Stomach (tissue), 19 donors: ENCODE measurements at places on chromosomes 2 and 18.

- H3K4me3 ChIP-seq, result no peak overlapping the region
- no peak for DNase-seq
- no peak overlapping the region for H3K27ac ChIP-seq
Observed at GRCh38 chr2:128817171-128817570, 498.5 kb upstream of the HS6ST1 start.

GRCh38 chr18:61335684-61336555, 2.7 kb downstream of the CDH20 start:
- no peaks in the 10 kb centered on the region for H3K36me3 ChIP-seq
- H3K4me3 ChIP-seq, result no peak overlapping the region
- no peak for DNase-seq

- H3K4me1 ChIP-seq, result peaks cover 96% of the 10 kb centered on the region
- no peak for DNase-seq
- no peak overlapping the region for H3K4me3 ChIP-seq
- H3K36me3 ChIP-seq, result no peaks in the 10 kb centered on the region
- H3K27me3 ChIP-seq, result no peaks in the 10 kb centered on the region
Observed at GRCh38 chr2:101766337-101766736, 68.8 kb downstream of the MAP4K4 start.

DNA sequence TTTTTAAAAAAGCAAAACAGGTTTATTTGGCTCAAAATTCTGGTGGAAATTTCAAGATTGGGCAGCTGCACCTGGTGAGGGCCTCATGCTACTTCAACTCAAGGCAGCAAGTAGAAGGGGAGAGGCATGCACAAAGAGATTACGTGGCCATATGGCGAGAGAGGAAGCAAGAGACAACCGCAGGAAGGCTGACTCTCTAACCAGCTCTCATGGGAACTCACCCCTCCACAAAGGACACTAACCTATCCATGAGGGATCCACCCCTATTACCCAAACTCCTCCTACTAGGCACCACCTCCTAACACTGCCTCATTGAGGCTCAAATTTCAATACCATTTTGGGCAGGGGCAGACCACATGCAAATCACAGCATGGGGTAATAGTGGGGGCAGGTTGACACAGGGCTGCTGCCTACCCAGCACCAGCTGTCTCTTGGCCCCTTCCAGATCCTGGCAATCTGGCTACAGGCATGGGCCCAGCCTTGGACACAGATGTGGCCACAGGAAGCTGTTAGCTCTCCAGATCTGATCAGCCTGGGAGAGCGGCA, 2.0 kb upstream of the CAPN10 start:
- peaks cover 3% of the 10 kb centered on the region for H3K36me3 ChIP-seq
- no peak for DNase-seq
- H3K27me3 ChIP-seq, result no peaks in the 10 kb centered on the region
- no peak overlapping the region for H3K27ac ChIP-seq

DNA sequence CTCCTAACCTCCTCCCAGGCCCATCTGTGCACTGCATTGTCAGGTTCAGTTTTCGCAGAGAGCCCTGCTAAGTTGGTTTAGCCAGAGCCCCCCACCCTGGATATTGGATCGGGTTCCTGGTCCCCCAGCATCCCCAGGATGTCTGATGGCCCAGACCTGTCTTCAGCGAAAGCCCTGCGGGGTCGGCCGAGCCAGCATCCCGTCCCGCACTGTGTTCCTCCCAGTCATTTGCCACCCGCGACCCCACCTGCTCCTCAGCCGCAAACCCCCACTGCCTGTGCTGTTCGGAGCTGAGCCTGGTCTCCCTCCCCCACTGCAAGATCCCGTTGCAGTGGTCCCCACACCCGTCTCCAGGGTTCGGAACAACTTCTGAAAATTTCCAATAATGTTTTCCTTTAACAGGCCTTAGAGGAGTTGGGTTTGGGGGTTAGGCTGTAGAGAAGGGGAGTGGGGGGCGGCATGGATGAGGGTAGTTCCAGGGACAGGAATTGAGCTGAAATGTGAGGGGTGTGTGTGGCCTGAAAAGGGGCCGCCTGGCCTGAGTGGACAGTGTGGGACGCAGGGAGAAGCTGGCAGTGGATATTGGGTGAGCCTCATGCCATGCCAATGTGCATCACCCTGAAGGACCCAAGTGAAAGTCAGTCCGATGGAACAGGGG, 1.6 kb upstream of the COPS9 start:
- H3K4me1 ChIP-seq, result peaks cover 12% of the 10 kb centered on the region
- H3K4me3 ChIP-seq, result no peak overlapping the region
- peaks cover 12% of the 10 kb centered on the region for H3K36me3 ChIP-seq
- H3K27me3 ChIP-seq, result peaks cover 17% of the 10 kb centered on the region

GRCh38 chr18:46842583-46842982, 74.7 kb downstream of the PIAS2 start:
- DNase-seq, result no peak
- H3K27me3 ChIP-seq, result no peaks in the 10 kb centered on the region
- no peak overlapping the region for H3K27ac ChIP-seq

GRCh38 chr2:109206569-109207146, 77.7 kb downstream of the SH3RF3 start:
- H3K36me3 ChIP-seq, result no peaks in the 10 kb centered on the region
- no peak for DNase-seq
- H3K4me1 ChIP-seq, result peaks cover 16% of the 10 kb centered on the region
- no peak overlapping the region for H3K4me3 ChIP-seq
- H3K27me3 ChIP-seq, result no peaks in the 10 kb centered on the region

DNA sequence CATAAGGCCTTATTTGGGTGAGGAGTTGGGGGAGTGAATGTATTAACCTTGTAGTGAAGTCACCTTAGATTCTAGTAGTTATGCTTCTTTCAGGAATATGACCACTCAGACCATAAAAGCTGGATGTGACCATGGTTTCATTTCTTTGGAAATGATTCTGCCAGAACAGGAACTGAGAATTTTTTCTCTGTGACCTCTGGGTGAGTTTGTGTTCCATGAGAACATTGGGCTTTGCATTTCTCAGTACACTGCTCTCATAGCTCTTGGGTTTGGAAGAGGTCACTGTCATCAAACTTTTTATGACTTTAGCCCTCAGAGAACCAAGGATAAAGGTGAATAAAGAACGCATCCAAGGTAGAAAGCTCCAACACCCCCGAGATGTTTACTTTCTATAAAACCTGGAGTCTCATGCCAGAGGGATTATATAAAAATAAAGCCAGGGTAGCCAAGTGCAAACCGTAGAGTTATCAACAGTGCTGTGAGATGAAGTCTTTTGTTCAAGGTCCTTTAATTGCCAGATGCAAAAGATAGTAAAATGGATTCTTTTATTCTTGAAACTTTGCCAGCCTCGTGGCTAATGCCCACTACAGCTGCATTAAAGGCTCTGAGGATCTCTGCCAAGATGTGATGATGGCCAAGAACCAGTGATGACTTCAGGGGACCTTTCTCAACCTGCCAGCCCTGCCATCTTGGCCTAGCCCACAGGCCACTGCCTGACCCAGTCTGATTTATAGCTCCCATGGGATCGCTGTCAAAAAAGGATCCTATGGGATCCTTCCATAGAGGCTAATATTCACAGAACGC, 27.8 kb upstream of the MAT2A start:
- peaks cover 12% of the 10 kb centered on the region for H3K4me1 ChIP-seq
- no peaks in the 10 kb centered on the region for H3K27me3 ChIP-seq
- H3K36me3 ChIP-seq, result no peaks in the 10 kb centered on the region
- no peak overlapping the region for H3K27ac ChIP-seq

- peak overlapping the region; percentile 100 for H3K27ac ChIP-seq
- peak overlapping the region; percentile 87 for H3K4me3 ChIP-seq
- peaks cover 27% of the 10 kb centered on the region for H3K36me3 ChIP-seq
- peaks cover 49% of the 10 kb centered on the region for H3K4me1 ChIP-seq
Observed at GRCh38 chr2:231711677-231712450, 3.5 kb downstream of the PTMA start.

DNA sequence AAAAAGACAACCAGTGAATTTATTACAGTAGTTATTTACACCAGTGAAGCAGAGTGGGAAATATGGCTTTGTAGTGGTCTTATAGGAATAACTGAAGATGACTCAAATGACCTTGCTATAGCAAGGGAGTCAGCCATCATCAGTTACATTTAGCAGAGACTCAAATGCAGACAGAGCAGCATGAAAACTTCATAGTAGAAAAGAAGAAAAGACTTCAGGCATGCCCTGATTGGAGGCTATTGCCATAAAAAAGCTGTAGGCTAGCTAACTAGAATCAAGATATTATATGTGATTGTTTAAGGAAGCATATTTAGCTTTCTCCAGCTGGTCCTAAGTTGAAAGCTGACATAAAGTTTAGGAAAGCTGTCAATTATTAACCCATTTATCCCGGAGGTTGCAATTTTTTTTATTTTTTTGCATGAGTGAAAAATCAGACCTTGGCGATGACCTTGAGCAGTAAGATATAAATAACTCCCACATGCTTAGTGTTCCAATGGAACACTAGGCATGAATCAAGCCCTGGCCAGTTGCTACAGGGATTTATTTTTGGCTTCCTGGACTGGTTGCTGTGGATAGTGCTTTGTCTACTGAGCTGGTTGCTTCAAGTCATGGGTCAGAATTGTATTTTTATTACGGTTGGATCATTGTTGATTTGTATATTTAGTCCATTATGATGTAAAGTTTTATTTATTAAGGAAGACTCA, 675.6 kb upstream of the VRK2 start:
- H3K4me3 ChIP-seq, result no peak overlapping the region
- no peaks in the 10 kb centered on the region for H3K4me1 ChIP-seq
- no peaks in the 10 kb centered on the region for H3K36me3 ChIP-seq
- H3K27me3 ChIP-seq, result no peaks in the 10 kb centered on the region
- no peak overlapping the region for H3K27ac ChIP-seq

DNA sequence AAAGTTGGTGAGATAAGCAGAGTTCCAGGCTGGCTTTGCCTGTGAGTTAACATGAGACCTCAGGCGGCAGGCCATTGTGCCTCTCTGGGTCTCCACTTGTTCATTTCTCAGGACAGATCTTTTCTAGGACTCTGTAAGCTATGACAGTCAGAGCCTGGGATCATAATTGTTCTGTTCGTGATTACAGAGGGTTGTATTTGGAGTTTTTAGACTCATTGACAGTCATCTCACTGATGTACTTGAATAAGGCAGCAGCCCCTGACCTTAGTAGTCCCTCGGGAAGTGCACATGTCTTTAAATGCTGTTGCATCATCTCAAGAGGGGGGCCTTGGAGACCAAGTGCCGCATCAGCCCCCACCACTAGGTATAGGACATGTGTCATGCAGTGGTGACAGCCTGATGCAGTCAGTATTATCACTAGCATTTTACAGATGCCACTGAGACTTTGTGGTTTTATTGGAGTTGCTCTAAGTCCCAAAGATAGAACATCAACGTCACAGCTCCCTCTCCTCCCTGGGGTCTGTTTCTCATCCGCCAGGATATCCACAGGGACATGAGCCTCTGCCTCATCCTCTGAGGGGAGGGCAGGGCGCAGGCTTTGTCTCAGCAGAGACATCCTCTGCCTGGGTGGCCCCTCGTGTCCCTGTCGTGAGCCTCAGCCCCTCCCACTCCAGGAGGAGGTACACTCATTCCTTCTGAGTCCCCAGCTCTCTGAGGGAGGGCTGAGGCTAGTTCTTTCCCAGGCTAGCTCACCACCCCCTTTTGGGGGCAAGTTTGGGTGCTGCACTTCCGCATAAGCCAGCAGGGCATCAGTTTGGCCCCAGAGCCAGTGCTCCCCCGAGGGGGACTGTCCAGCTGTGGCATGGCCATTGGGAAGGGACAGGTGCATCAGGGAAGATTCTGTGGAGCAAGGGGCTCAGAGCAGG, 14.1 kb downstream of the GLI2 start:
- H3K4me1 ChIP-seq, result no peaks in the 10 kb centered on the region
- no peak overlapping the region for H3K4me3 ChIP-seq
- DNase-seq, result no peak
- no peaks in the 10 kb centered on the region for H3K27me3 ChIP-seq
- no peaks in the 10 kb centered on the region for H3K36me3 ChIP-seq
- no peak overlapping the region for H3K27ac ChIP-seq

GRCh38 chr18:32701313-32701712, 71.5 kb downstream of the KLHL14 start:
- H3K4me1 ChIP-seq, result no peaks in the 10 kb centered on the region
- no peak for DNase-seq
- no peak overlapping the region for H3K4me3 ChIP-seq
- H3K36me3 ChIP-seq, result no peaks in the 10 kb centered on the region

DNA sequence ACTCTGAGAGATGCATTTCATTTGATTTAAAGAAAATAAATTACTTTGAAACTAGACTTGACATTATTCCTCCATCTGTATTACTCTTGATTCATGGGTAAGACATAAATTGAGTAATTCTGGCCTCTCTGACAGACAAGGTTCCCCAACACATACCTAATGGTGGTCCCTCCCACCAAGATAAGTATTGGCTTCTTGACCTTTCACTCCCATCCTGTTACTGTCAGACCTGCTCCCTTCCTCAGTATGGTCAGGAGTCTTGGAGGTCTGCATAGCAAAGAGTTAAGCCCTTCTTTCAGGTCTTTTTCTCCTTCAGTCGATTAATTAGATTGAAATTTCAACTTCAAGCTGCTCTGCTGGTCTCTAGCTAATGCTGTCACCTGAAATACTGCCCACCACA, 42.2 kb upstream of the ACVR1 start:
- no peak for DNase-seq
- no peaks in the 10 kb centered on the region for H3K36me3 ChIP-seq
- no peaks in the 10 kb centered on the region for H3K4me1 ChIP-seq
- H3K4me3 ChIP-seq, result no peak overlapping the region
